ENCODE measurements at places on chromosomes 4 and X. TPM values are rescaled to one million over a fixed set of nuclear protein-coding genes. Genes with fewer than 3 reads are reported as not detected.

The TKTL2 gene
- total RNA-seq, result not detected

The FDCSP gene
- total RNA-seq, result not detected

The PITX2 gene
- total RNA-seq, result not detected

The P2RY8 gene
- 95.2 TPM for total RNA-seq

The SLC49A3 gene
- 0.30 TPM for total RNA-seq

The CHRDL1 gene
- not detected for total RNA-seq

The HSFX3 gene
- not detected for total RNA-seq

The APOOL gene
- total RNA-seq, result 13.2 TPM

The RAP2C gene
- 28.6 TPM for total RNA-seq

The MORF4L2 gene
- total RNA-seq, result 110 TPM

The SORBS2 gene
- not detected for total RNA-seq

The GPC3 gene
- 1.1 TPM for total RNA-seq

The VEGFC gene
- total RNA-seq, result not detected

The SMPX gene
- not detected for total RNA-seq

The VCX3A gene
- not detected for total RNA-seq

The TBX22 gene
- not detected for total RNA-seq

The ELF4 gene
- total RNA-seq, result 36.7 TPM

The RTL9 gene
- not detected for total RNA-seq

The STARD8 gene
- 1.4 TPM for total RNA-seq

The FAAH2 gene
- 1.7 TPM for total RNA-seq

The RADX gene
- 6.0 TPM for total RNA-seq

The IQSEC2 gene
- total RNA-seq, result 0.08 TPM

The HGFAC gene
- not detected for total RNA-seq

The QDPR gene
- 23.8 TPM for total RNA-seq

The ATP2B3 gene
- total RNA-seq, result not detected

The INPP4B gene
- 78.7 TPM for total RNA-seq

Measured in activated naive CD4-positive, alpha-beta T cell treated with anti-CD3 and anti-CD28 coated beads, Interleukin-2, amount 10 ng/mL, durations not matched to agents 5 hours and 36 hours (primary cell).